A549 (cell line): ENCODE measurements at places on chromosomes 1 and 21.

DNA sequence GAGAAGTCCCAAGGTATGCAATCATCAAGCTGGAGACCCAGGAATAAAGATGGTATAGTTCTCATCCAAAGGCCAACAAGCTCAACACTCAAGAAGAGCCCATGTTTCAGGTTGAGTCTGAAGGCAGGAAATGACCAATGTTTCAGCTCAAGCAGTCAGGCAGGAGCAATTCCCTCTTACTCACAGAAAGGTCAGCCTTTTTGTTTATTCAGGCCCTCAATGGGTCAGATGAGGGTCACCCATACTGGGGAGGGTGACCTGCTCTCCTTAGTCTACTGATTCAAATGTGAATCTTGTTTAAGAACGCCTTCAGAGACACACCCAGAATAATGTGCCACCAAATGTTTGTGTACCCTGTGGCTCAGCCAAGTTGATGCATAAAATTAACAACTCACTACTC lies 262.4 kb downstream of the USP25 start:
- DNase-seq = no peak

DNA sequence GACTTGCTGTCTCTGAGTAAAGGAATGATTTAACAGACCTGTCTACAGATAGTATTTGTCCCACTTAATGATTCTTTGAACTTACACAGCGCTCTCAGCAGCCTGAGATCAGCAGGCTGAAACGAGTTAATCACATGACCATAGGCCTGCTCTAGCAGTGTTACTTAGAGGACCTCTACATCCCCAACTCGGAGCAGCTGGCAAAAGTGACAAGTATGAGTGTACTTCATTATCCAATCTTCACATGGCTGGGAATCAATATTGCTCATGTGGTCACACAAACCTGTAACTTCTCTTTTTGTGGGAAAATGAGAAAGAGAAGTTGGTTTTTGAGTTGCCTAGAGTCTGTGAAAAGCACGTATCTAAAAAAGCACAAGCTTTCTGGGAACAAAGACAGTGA lies 11.4 kb upstream of the ATP13A2 start:
- no peak for DNase-seq

- DNase-seq = no peak
Measured at GRCh38 chr1:35797380-35797779, 10.4 kb upstream of the AGO4 start.

GRCh38 chr1:227838181-227838580 lies 22.7 kb downstream of the PRSS38 start:
- DNase-seq = no peak

DNA sequence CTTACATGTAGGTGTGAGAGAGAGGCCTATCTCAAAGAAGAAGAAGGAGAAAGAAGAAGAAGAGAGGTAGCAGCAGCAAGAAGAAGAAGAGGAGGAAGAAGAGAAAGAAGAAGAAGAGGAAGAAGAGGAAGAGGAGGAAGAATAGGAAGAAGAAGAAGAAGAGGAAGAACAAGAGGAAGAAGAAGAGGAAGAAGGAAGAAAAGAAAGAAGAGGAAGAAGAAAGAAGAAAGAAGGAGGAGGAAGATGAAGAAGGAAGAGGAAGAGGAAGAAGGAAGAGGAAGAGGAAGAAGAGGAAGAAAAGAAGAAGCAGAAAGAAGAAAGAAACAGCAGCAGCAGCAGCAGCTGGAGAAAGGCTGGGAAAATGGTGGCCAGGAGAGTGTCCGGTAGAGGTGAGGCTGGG lies 10.3 kb upstream of the AZIN2 start:
- no peak for DNase-seq

GRCh38 chr21:41475714-41476420 lies 32.1 kb downstream of the TMPRSS2 start:
- DNase-seq = no peak

- no peak for DNase-seq
Measured at GRCh38 chr1:221310180-221310579, 430.9 kb downstream of the HLX start.

DNA sequence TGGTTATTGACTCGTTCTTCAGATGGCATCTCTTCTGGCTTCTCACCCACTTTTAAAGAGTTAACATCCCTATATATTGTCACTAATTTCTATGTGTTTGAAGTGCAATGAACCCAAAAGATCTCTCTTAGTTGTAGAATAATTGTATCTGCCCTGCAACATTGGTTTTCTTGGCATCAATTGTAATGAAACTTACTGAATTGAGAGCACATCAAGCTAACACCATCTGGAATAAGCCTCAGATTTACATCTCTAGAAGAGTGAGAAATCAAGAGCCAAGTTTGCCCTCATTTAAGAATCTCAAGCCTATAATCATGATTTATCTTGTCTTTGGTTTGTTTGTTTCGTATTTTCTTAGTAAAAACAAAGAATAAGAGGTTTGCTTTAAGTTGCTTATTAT lies 372.6 kb upstream of the LRRC7 start:
- DNase-seq = no peak

- DNase-seq = no peak
Measured at GRCh38 chr1:197810812-197811211, 35.5 kb upstream of the DENND1B start.

GRCh38 chr1:162215902-162216301 lies 146.4 kb downstream of the NOS1AP start:
- DNase-seq = no peak

GRCh38 chr1:154659823-154660592 lies 52.0 kb upstream of the ADAR start:
- DNase-seq = no peak

GRCh38 chr21:42554251-42554961 lies 40.8 kb downstream of the SLC37A1 start:
- DNase-seq = no peak

DNA sequence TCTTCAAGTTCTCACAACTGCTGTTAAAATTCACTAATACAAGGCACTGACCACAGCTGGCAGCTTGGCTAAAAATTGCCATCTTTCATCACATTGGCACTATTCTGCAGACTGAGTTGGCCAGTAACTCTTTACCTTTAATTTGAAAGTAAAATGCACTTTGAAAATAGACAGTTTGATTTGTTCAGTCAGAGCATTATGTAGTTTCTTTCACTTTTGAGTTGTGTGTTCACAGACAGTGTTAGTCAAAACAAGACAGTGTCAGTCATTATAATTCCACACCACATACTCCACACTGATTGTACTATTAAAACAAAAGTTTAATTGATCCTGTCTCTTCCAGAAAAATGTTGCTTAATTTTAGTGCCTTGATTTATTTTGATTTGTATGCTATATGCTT lies 160.7 kb downstream of the SDCCAG8 start:
- DNase-seq = no peak
